ENCODE measurements at places on chromosomes 5 and 9.

- DNase-seq: no peak
Observed at GRCh38 chr9:129400971-129401622, 219.8 kb downstream of the C9orf50 start.

DNA sequence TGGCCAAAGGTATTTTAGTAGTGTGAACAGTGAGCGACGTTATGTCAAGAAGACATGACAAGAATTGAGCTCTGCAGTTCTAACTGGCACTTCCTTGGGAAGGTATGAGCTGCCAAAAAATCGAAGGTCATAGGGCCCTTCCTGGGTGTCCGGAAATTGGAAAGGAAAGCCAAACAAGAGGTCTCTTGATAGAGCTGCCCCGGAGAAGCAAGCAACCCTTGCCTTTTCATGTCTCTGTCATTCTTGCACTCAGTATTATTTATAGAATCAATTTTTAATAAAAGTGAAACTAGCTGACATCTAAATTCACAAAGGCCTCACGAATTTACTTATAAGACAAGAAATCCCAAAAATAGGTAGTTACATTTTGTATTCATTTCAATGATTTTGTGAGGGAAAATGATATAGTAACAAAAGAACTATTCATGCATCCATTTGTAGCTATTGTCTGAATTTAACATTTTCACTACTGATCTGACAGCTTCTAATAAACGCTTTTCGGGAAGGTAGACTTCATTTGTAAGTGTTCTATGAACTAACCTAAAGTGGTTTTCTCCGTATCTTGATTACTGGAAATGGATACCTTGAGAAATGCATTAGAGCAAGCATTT lies 113.8 kb upstream of the VCAN start:
- no peak for DNase-seq

DNA sequence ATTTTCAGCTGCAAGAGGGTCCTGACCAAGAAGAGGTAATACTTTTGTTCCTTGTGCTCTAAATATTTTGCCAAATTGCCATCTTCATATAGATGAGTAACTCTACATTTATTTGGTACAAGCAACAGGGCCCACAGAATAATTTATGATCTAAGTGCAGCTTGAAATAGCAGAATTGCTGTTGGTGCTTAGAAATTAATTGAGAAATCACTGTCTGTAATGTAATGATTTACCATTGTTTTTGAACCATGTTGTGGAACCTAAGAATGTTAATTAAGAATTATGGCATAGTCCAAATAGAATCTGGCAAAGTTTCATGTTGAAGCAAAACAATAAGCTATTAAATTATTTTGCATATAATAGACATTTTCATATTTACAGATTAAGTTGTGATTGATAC lies 44.8 kb upstream of the NUDT12 start:
- DNase-seq: no peak

DNA sequence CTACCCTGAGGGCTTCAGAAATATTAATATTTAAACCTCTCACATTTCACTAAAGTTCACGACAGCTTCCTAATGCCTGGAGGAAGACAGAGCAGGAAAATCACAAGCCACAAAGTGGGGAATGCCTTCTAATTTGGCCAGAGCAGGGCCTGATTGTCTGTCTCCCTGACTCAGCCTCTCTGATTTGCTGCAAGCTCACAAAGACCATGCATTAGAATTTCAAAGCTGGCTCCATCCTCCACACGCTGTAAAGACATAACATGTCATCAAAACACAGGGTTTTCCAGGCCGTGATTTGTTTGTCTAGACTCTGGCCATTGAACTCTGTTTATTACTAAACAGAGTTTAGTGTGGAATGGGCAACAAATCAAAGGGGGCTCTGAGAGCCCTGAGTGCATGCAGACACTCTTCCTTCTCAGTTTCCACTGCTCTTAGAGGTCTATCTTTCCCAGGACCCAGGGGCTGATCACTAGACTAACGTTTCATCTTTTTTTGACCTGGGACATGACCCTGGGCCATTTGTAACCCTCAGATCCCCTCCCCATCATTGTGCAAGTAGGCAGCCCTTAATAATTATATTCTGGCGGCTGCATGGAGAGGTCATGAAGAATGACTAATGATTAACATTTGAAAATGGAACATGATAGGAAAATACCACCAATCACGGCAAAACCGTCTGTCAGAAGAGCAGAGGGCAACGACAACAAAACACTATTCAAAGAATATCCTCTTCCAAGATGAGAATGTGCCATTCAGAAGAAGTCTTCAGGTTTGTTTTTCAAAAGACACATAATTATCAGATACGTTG lies 140.2 kb downstream of the ENC1 start:
- no peak for DNase-seq

GRCh38 chr5:17947029-17947428 lies 312.8 kb downstream of the TAF11L14 start:
- DNase-seq: no peak

GRCh38 chr5:30831605-30832004 lies 361.9 kb upstream of the CDH6 start:
- DNase-seq: no peak

DNA sequence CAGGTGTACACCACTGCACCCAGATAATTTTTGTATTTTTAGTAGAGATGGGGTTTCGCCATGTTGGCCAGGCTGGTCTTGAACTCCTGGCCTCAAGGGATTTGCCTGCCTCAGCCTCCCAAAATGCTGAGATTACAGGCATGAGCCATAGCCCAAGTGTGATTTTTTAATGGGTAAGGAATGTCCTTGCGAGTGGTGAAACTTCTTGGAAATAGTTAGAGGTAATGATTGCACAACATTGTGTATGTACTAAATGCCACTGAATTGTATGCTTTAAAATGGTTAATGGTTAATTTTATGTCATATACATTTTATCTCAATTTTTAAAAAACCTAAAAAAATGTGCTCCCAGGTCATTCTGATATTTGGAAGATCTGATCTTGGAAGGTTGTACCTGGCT lies 59.9 kb upstream of the IL6ST start:
- no peak for DNase-seq

DNA sequence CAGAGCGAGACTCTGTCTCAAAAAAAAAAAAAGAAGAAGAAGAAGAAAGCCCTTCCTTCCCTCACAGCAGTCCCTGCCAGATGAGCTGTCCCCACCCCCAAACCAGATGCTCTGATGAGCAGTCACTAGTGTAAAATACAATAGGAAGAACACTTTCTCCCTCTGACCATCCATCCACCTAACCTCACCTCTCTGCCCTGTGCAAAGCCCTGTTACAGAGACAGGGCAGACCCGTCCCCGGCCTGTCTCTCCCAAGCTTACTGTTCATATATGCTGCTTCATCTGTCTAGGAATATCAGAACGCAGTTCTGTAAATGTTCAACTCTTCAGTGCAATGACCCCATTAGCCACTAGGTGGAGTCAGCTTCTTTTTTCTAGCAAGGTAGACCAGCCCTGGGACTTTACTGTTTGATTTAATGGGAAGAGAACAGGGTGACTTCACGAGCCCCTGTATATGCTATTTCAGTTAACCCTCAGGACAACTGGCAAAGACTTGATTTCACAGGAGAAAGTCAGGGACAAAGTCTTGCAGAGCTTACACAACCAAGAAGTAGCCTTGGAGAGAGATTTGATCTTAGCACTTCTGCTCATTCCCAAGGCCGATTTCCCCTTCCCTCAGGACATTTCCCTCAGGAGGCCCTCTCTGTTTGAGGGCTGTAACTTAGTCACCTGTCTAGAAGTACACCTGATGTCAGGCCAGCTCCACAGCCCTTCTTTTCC lies 14.9 kb upstream of the FGFR4 start:
- no peak for DNase-seq

DNA sequence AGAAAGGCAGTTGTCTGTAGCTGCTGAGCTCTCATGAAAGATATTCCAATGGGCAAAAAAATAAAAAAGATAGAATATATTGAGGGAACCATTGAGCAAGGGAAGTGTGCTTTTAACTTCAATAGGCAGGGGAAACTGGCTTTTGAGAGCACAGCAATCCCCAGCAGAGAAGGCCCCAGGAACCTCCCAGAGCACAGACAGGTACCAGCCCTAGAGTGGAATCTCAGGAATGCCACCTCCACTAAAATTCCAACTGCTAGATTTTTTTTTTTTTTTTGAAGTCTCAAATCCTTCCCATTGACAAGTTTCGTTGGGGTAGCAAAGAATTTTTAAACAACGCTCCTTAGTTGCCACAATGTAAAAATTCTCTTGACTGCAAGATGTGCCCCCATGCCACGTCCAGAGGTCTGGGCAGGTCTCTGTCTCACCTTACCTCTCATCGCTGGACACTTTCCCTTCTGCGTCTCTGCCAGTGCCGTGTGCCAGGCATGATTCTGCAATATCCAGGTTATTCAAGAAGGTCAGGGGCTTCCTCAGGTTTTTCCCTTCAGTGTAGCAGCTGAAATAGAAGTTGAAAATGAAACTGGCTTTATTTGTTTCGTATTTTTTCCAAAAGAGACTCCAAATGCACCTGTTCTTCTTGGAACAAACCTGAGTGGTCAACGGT lies 64.2 kb upstream of the IRX1 start:
- DNase-seq: no peak

DNA sequence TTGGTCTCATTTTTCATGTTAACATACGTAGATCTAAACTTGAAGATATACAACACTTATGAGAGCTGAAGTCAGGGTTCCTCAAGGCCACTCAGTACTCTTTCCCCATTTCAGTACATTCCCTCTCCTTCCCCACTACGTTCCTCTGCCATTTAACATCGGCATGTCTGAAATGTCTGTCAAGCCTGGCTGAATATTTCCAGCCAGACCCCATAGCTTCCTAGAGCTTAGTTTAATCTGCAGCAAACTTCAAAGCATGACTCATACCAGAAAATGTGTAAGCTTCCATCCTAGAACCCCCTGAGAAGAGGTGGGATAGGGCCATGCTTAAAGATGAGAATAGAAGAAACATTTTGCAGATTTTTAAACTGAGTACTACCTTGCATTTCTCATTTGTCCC lies 6.2 kb downstream of the GZMA start:
- DNase-seq: no peak

GRCh38 chr5:16695779-16696178 lies 79.0 kb upstream of the RETREG1 start:
- no peak for DNase-seq

GRCh38 chr5:75389430-75389829 lies 52.4 kb downstream of the HMGCR start:
- DNase-seq: no peak

DNA sequence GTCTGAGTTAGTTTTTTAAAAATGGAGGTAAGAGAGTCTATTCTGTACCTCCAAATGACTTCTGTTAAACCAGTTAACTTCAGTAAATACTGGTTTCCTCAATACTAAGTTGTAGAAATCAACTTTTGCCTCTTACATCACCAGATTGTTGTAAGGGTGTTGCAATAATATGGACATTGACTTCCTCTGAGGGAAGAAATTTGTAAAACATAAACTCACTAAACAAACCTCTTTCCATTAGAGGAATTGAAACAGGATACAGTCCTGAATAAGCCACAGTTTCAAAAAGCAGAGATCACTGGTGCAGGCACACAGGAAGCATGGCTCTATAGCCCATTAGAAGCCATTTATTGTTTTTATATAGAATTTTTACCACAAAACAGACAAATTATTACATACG lies 32.7 kb upstream of the SLCO6A1 start:
- no peak for DNase-seq

GRCh38 chr5:152437866-152438265 lies 32.8 kb upstream of the NMUR2 start:
- no peak for DNase-seq

- DNase-seq: no peak
Observed at GRCh38 chr9:99782962-99783718, 38.5 kb upstream of the NR4A3 start.

- no peak for DNase-seq
Observed at GRCh38 chr9:76534026-76534425, 75.0 kb downstream of the GCNT1 start.

DNA sequence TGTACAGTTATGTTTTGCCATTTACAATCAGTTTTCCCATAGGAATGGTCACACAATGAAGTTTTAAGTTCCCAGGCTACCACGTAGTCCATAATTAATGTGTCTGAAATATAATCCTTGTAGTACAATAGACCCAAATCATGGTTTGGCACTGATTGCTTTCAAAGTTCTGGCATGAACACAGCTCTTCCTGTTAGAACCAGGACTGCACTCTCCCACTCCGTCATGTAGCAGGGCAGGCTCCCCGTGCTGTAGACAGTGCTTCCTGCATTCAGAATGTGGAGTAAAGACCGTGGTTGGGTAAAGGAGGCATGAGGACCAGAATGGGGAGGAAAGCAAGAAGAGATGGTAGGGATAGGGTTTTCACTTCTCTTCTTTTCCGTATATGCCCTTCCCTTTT lies 4.0 kb downstream of the SEC61B start:
- no peak for DNase-seq

DNA sequence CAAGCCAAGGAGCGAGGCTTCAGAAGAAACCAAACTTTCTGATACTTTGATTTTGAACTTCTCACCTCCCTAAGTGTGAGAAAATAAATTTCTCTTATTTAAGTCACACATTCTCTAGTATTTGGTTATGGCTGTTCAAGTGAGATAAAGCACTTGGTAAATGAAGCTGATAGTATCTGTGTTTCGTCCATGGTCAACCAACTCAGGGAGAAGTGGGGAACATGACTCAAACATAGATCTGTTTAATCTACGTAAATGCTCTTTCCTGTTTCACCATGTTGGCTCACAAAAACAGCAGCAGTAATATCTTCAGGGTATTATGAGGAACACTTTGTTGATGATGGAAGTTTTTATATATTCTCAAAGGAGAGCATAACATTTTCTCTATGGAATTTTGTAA lies 2167.2 kb upstream of the C9orf72 start:
- no peak for DNase-seq

DNA sequence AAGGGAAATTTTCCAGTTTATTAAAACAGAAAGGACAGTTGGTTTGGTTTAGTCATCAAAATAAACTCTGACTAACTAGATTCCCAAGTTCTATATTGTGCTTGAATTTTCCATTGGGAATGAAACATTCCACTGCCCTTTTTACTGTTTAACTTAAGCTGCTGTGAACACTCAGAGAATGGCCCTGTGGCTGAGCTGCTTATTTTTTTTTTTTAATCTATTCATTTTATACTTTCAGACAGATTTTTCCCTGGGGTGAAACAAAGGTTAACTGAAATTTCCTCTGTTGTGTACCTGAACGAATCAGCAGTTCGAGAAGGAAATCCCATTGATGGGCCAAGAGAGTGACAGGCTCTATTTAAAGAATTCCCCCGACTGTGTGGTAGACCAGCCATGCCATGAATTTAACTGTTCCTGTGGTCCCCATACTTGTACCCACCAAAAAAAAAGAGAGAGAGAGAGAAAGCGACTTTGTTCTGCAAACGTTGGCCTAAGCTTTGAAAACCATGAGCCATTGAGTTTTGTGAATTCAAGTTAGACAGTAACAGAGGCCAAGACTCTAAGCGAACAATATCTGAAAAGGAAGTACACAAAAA lies 138.7 kb upstream of the GRHPR start:
- no peak for DNase-seq

Measured in T-helper 22 cell (primary cell).